ENCODE measurements at places on chromosomes 5 and 9.
A peak's percentile ranks its signal among the peaks of the same experiment; 100 is the strongest.

GRCh38 chr5:59188419-59189225, 605.7 kb downstream of the RAB3C start:
- DNase-seq = peak; percentile 72

- no peak for DNase-seq
Measured at GRCh38 chr5:37710965-37711364, 128.9 kb downstream of the GDNF start.

DNA sequence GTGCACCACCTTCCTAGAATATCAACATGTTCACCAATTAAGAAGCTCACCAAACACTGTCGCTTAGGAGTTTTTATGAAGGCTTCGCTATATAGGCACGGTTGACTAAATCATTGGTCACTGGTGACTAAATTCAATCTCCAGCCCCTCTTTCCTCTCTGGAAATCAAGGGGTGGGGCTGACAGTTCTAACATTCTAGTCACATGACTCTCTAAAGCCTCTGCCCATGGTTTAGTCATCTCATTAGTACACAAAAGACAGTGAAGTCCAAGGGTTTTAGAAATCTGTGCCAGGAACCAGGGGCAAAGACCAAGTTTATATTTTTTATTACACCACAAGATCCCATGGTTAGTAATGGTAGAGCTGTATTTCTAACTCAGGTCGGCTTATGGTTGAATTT, 243.2 kb downstream of the ELAVL2 start:
- DNase-seq = no peak

DNA sequence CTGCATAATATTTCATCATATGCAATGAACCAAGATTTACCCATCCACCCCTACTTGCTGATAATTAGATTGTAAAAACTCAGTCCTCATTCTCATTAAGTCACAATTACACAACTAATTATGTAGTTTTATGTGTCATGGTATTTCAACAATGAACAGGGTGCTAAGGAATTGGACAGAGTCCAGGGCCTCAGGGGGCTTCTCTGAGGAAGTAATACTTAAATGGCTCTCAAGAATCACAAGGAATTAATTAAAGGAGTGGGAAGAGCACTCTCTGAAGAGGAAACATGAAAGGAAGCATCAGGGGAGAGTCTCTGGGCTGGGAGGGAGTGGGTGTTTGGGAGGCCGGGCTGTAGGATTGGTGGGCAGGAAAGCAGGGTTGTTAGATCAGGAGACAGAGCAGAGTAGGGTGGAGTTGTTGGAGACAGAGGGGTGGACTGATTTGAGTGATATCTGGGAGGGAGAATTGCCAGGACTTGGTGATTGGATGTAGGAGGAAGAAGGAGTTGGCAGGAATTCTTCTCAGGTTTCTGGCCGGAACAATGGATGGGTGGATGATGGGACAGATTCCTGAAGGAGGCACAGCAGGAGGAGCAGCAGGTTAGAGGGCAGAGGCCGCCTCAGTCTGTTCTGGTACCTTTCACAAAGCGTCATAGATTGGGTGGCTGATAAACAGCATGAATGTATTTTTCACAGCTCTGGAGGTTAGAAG, 23.0 kb upstream of the NSG2 start:
- no peak for DNase-seq

DNA sequence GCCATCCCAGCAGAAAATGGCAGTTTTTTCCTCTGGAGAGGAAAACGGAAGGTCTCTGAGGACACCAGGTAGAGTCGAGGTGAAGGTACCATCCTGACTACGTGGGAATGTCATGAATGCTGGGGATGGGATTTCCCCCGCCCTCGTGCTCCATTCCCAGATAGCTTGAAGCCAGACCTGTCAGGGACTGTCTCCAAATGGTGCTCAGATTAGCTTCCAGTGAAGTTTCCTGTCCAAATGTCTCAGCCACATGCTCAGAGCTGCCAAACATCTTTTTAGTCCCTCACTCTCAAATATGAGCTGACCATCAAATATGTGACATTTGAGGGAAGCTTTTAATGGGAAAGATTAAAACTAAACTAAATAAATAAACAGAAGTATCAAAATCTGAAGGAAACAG, 7.6 kb upstream of the ANKRD34B start:
- DNase-seq = no peak

DNA sequence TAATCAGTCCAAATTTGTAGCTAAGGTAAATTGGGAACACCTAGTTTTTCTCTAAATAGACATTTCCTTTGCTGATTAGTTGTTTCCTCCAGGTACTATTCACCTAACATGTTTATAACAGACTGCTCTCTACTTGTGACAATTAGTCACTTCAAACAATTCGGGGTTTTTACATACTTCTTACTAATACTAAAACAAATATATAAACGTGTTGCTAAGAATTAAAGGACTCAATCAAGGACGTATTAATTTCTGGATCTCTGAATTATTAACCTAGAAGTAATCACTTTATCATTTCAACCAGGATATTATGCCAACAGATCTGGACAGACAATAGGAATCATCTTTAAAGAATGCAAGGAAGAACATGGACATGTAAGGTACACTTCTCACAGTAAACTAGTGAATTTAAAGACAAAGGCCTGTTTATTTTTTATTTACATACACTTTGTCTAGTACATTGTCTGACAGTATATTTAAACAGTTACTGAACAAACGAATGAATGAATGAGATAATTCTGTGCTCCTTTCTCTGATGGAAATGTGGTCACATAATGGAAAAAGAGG, 22.3 kb downstream of the PJA2 start:
- DNase-seq = no peak

- DNase-seq = no peak
Measured at GRCh38 chr5:143559586-143560109, 156.2 kb upstream of the NR3C1 start.

Measured in CD4-positive, alpha-beta T cell treated with Interleukin-10 for 1 hour (primary cell).